ENCODE measurements at places on chromosomes 2 and 18. TPM values are rescaled to one million over a fixed set of nuclear protein-coding genes. Genes with fewer than 3 reads are reported as not detected.

SAG gene
- polyA plus RNA-seq: not detected

APCDD1 gene
- 1.1 TPM for polyA plus RNA-seq

SKOR2 gene
- not detected for polyA plus RNA-seq

SPP2 gene
- not detected for polyA plus RNA-seq

EFEMP1 gene
- 2.3 TPM for polyA plus RNA-seq

AQP12B gene
- polyA plus RNA-seq: not detected

TACR1 gene
- 0.78 TPM for polyA plus RNA-seq

REG1B gene
- not detected for polyA plus RNA-seq

EPC2 gene
- polyA plus RNA-seq: 44.8 TPM

GAL3ST2 gene
- not detected for polyA plus RNA-seq
